ENCODE measurements at places on chromosomes 4 and X.

DNA sequence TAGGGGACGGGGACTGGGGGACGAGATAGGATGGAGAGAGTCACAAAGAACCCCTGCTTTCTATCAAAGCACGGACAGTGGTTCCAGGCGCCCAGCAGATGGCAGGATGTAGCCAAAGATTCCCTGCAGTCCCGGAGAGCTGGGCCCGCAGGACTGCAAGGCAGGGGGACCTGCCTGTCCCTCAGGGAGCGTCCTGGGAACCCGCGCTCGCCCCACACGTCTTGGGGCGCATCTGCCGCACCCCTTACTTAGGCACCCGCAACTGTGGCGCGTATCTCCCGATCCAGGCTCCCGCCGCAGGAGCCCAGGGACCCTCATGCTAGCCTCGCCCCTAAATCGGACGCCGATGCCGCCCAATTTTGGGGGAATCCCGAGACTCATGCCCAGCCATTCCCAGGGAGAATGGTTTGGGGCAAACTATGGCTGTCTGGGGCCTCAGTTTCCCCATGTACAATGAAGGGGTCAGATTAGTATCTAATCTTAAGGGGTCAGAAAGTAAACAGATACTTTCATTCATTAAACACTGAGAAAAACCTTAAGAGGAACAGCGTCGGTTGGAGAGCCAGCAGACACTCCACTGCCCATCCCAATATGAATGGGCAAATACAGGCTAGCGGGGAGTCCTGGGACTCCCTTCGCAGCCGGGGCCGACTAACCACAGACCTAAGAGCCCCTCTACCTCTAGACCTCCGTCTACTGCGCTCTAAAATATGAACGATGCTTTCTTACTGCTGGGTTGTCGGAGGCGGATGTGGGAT, 581 bp upstream of the STK32B start:
- DNase-seq, result peak; percentile 80

- DNase-seq, result no peak
These were observed 28.0 kb upstream of the ATP6AP2 start for GRCh38 chrX:40552768-40553167.

DNA sequence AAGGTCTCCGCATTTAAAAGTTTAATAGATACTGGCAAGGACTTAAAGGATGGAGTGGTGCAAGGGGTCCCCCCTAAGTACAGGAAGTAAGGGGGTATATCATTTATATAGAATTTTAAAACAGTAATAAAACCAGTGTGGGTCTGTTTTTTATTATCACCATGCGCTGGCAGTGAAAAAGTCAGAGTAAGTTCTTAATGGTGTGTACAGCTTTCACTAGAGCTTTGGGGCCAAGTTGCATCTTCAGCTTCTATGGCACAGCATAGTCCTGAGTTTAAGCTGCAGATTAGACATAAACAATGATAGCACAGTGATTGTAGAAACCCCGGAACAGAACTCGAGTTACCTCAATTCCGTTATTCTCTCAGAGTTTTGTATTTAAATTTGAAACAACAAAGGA, 27.6 kb downstream of the RHOH start:
- DNase-seq, result no peak

DNA sequence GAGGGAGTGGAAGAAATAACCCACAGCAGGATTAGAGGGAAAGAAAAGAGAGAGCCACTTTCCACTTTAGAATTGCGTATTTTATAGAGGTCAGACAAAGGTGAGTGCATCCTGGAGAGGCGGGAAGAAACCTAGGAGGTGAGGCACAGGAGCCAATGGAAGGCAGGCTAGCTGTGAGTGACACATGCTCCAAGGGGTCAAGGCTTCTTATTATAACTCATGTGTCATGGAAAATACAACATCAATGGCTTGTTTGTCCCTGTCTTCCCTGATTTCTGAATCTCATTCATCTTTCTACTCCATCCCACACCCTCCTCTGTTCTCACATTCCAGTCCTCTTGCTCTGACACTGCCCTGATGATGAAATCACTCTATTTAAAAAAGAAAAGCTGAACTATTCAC, 14.4 kb downstream of the ANXA3 start:
- DNase-seq, result no peak

GRCh38 chrX:48890296-48890925, 7.2 kb downstream of the TIMM17B start:
- no peak for DNase-seq

DNA sequence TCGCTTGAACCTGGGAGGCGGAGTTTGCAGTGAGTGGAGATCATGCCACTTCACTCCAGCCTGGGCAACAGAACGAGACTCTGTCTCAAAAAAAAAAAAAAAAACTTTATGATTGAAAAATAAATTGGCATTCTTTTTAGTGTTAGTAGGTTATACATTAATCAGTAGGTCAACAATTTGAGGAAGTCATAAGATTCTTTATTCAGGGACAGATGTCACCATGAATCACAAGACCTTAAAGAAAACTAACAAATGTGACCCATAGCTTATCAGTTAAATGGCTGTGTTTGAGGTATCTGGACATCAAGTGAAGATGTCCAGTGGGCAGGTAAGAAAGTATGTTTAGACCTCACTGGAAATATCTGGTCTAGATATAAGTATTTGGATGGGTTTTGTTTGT, 9.3 kb upstream of the PRMT9 start:
- DNase-seq, result no peak

DNA sequence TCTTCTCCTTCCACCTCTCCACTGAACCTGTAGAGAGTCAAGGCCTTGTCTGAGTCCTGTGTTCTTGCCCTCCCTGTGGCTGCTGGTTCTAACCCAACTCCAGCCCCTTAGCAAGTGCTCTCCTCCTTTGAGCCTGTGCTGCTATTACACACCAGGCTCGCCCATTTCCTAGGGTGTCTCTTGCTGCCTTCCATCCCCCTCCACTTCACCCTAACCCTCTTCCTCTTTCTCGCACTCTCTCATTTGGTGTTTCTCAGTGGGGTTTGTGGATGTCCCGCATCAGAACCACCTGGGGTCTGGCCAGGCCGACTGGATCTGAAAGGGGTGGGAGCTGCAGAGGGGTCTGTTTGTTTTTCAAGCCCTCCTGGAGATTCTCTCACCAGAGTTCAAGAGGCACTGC, 156.7 kb downstream of the SPRY1 start:
- DNase-seq, result no peak

DNA sequence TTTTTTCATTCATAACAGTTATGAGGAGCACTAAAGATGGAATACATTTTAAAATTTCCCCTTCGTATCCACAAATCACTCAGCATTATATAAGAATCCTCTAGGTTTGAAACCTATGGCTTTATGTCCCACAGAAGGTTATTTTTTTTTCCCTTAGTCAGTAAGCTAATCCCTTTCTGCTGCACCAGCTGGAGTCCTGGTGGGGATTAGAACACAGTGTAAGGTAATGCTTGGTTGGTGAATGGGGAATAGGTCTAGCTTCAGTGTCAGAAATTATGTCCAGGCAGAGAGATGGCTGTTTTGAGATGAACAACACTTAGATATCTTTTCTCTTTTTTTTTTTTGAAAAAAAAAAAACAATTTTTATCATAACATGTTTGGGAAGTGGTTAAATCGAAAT, 116.6 kb downstream of the RASGEF1B start:
- DNase-seq, result no peak

DNA sequence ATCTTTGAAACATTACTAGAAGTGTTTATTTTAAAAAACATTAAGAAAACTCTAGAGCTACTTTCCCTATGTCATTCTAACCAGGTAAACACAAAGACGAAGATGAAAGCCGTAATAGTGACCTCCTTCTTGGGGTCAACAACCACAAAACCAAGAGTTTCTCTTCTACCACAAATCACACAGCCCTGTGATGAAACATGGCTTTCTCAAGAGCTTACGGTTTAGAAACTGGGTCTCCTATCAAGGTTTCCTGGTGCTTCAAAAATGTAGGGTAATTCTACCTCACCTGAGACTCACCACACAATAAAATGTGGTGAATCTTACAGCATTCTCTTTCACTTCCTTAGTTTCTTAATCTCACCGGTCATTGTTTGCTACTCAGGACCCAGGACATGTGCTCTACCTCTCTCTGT, 50.9 kb downstream of the CORIN start:
- DNase-seq, result no peak

GRCh38 chr4:575281-576141, 584 bp downstream of the TMEM271 start:
- DNase-seq, result no peak

DNA sequence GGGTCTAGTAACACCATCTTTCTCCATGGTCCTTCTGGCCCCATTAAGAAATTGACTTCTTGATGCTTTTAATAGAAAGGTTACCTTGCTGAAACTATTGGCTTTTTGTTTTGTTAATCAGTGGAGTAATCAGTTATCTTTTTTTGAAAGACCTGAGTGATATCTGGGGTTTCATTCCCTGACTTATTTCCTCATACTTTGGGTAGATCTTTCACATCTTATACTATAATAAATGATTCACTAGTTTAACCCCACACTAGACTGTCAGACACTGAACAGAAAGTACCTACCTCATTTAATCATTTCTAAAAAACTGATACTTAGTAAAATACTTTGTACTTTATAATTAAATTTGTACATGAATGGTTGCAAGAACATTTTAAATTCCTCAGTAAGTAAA, 1021.1 kb downstream of the STIM2 start:
- no peak for DNase-seq

DNA sequence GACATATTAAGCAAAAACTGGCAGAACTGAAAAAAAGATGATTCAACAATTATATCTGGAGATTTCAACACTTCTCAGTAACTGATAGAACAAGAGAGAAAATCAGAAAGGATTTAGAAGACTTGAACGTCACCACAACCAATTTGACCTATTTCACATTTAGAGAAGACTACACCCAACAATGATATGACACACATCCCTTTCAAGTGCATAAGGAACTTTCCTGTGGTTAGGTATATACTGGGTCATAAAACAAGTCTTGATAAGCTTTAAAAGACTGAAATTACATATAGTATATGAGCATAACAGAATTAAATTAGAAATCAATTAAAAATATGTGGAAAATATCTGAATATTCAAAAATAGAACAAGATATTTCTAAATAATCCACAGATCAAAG, 201.2 kb upstream of the HAND2 start:
- no peak for DNase-seq

GRCh38 chr4:7195546-7196287, 3.4 kb downstream of the SORCS2 start:
- no peak for DNase-seq

GRCh38 chr4:146793727-146794126, 151.9 kb downstream of the TTC29 start:
- DNase-seq, result no peak

- no peak for DNase-seq
These were observed 886 bp upstream of the WWC2 start for GRCh38 chr4:183098019-183098722.

DNA sequence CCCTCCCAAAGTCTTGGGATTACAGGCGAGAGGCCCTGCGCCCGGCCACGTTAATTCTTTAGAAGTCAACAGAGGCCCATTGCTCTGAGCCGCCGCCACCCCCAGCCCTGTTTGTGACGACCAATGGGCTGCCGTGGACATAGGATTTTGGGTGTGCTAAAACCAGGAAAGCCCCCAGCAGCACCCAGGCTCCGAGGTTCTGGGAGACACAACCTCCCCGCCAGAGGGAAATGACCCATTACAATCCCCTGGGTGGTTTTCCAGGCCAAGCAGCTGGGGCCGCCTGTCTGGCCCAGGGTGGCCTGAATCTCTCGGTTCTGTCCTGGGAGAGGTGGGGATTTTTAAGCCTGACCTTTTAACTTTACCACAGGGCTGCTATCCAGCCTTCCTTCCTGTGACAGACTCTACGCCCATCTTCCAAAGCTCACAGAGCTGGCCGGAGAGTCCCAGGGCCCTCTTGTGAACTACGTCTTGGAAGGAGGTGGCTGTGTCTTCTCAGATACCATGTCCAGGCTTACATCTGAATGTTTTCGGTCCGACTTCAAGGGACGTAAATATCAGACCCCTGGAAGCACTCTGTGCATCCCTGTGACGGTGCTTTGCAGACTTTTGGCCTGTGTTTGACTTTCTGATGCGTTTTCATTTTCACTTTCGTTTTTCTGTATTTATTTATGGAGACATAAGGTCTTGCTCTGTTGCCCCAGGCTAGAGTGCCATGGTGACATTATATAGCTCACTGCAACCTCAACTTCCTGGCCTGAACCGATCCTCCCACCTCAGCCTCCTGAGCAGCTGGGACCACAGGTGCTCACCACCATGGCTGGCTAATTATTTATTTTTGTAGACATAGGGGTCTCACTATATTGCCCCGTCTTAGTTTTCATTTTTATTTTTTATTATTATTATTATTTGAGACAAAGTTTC, 36.0 kb downstream of the P2RY8 start:
- DNase-seq, result peak; percentile 50

- DNase-seq, result no peak
These were observed 75.8 kb upstream of the TNIP3 start for GRCh38 chr4:121239951-121240350.
